ENCODE measurements at places on chromosomes 6 and 20. TPM values are rescaled to one million over a fixed set of nuclear protein-coding genes. Genes with fewer than 3 reads are reported as not detected.
A peak's percentile ranks its signal among the peaks of the same experiment; 100 is the strongest.

GRCh38 chr6:139863346-139863745 is 488.9 kb upstream of the CITED2 start:
- H3K4me1 ChIP-seq = no peaks in the 10 kb centered on the region
- H3K4me3 ChIP-seq = no peak overlapping the region
- no peak for DNase-seq
- no peaks in the 10 kb centered on the region for H3K27me3 ChIP-seq
- no peaks in the 10 kb centered on the region for H3K36me3 ChIP-seq

GRCh38 chr6:137863091-137863797 is 3.8 kb upstream of the TNFAIP3 start:
- H3K4me1 ChIP-seq = no peaks in the 10 kb centered on the region
- no peak overlapping the region for H3K27ac ChIP-seq
- H3K27me3 ChIP-seq = no peaks in the 10 kb centered on the region
- DNase-seq = no peak
- H3K4me3 ChIP-seq = no peak overlapping the region

DNA sequence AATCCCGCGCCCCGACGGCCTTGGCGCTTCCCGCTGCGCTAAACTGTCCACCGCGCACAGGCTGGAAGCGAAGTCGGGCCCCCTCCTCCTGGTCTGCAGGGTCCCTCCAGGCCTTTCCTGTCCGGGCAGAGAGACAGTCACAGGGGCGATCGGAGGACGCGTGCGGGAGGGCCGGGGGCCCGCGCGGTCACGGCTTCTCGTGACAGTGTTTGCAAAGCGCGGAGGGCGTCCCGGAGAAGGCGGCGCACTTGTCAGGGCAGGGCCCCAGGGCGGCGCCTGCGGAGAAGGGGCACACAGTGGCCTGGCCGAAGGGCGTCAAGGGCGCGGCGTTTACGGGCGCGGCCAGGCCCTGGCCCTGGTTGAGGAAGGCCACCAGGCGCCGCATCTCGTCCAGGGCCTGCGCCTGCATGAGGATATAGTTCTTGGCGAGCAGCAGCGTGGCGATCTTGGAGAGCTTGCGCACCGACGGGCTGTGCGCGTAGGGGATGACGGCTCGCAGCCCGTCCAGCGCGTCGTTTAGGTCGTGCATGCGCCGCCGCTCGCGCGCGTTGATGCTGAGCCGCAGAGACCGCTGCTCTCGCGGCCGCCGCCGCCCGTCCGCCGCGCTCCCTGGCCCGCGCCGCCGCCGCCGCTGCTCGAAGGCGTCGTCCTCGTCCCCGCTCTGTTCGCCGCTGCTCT is 763 bp downstream of the BHLHE23 start:
- no peak overlapping the region for H3K4me3 ChIP-seq
- H3K27me3 ChIP-seq = peaks cover 90% of the 10 kb centered on the region
- no peaks in the 10 kb centered on the region for H3K36me3 ChIP-seq
- DNase-seq = no peak

GRCh38 chr6:158837684-158838625 is 18.8 kb upstream of the EZR start:
- DNase-seq = peak; percentile 85
- no peaks in the 10 kb centered on the region for H3K4me1 ChIP-seq
- peak overlapping the region; percentile 7 for H3K4me3 ChIP-seq
- H3K27me3 ChIP-seq = no peaks in the 10 kb centered on the region
- H3K36me3 ChIP-seq = no peaks in the 10 kb centered on the region
- peak overlapping the region; percentile 81 for H3K27ac ChIP-seq

DNA sequence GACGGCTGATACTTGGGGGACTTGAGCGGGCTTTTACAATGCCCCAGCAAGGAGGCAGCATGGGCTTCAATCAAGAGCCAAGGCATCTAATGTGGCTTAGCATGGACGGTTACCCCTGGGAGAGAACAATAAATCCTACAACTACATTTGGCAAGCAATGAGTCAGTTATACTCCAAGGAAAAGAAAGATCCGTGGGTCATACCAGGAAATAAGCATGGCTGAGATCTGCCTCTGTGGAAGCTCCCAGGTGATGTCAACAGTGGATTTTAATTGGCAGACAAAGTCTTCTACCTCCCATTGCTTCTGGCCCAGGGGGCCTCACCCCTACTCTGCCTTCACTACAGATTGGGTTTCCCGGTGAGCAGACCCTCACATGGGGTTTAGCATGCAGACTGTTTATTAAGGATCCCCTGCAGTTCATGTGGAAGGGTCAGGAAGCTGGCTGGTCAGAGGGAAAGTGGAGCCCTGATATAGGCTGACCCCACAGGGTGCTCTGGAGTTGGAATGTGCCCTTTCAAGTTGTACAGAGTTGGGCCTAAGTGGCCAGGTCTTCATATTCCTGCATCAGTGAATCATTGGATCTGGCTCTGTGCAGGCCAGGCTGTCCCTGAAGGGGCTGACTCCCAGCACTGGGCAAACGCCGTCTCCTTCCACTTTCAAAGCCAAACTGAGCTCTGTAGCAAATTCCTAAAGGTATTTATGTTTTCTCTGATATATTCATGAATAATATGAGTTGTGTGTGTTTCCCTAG is 91.3 kb upstream of the GGTLC1 start:
- no peak overlapping the region for H3K4me3 ChIP-seq
- H3K4me1 ChIP-seq = no peaks in the 10 kb centered on the region
- DNase-seq = no peak
- no peak overlapping the region for H3K27ac ChIP-seq
- no peaks in the 10 kb centered on the region for H3K36me3 ChIP-seq

GRCh38 chr6:37258405-37259105 is 611 bp upstream of the TMEM217 start:
- H3K36me3 ChIP-seq = no peaks in the 10 kb centered on the region
- no peaks in the 10 kb centered on the region for H3K27me3 ChIP-seq
- no peak for DNase-seq
- peak overlapping the region; percentile 91 for H3K27ac ChIP-seq

DNA sequence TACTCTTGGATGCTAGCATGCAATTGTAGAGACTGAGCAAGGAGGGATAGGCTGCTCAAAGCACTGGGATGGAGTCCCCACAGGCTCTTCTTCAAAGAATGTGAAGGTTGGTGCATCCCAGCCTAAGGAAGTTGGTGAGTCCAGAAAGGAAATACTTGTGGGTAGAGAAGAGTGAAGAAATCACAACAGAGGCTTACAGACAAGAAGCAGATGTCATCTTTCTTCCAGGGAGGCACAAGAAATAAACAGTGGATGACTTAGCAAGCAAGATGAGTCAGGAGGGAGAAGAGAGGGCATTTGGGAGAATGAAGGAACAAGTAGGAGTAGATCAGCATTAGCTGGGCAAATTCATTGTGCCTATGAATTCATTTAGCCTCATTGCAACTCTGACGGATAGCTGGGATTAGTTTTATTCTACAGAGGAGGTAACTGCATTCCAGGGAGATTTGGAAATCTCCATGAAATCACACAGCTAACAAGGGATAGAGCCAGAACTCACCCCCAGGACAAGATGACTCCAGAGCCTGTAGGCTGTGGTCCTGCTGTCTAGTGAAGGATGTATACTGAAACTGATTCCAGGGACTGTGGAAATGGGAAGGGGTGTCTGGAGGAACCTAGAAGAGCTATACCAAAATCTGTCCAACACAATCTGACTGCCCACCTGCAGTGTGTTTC is 125.8 kb upstream of the SPTLC3 start:
- no peaks in the 10 kb centered on the region for H3K4me1 ChIP-seq
- H3K27ac ChIP-seq = no peak overlapping the region
- no peaks in the 10 kb centered on the region for H3K36me3 ChIP-seq
- no peak overlapping the region for H3K4me3 ChIP-seq
- DNase-seq = no peak
- no peaks in the 10 kb centered on the region for H3K27me3 ChIP-seq

DNA sequence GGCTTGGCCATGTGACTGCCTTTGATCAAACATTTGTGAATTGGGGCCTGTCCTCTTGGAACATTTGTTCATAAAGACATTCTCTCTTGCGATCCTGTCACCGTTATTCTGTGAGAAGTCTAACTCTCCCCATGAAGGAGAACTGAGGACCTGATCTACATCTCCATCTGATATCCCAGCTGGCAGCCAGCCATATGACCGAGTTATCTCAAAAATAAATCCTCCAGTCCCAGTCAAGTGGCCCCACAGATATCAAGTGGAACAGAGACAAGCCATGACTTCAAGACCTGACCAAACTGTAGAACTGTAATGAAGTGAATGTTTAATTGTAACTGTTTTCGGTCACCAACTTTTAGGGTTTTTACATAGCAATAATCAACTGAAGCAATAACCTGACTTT is 25.7 kb downstream of the SNX3 start:
- no peak overlapping the region for H3K4me3 ChIP-seq
- no peaks in the 10 kb centered on the region for H3K36me3 ChIP-seq
- no peaks in the 10 kb centered on the region for H3K4me1 ChIP-seq

DNA sequence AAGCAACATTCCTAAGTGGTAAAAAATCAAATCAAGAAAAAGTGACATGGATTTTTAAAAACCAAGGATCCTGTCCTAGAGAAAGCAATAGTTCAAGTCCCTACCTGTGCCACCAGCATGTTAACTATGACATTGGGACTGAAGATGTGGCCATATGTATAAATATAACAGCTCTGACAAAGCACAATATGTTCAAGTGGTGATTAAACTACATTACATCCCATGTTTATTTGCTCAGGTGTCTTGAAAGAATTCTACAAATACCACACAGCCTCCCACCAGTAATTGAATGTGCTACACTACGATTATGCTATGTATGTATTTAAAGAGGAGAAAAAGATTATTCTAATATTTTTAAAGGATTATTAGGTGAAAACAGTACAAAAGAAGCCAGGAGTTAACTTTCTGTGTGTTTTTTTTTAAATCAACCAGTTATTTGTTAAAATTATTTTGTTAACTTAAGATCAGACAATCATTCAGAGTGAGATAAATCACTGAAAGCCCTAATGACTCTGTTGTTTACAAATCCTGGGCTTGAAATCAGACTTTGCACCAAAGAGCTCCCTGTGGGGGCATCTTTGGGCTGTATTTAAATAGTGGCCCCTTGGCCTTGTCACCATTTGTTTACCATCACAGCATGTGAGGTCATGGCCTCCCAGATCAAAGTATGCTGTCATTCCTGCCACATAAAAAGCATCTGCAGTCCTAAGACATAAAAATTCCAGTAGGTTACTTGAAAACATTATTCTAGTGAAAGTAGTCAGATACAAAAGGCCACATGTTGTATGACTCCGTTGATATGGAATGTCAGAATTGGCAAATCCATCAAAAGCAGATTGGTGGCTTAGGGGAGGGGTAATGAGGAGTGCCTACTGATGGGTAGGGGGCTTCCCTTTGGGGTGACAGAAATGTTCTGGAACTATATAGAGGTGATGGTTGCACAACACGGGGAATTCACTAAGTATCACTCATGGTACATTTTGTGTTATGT is 17.1 kb downstream of the TTLL2 start:
- peaks cover 4% of the 10 kb centered on the region for H3K27me3 ChIP-seq
- no peak overlapping the region for H3K27ac ChIP-seq
- DNase-seq = no peak
- no peak overlapping the region for H3K4me3 ChIP-seq

- no peak for DNase-seq
- H3K36me3 ChIP-seq = no peaks in the 10 kb centered on the region
- no peak overlapping the region for H3K4me3 ChIP-seq
- H3K27me3 ChIP-seq = no peaks in the 10 kb centered on the region
- no peaks in the 10 kb centered on the region for H3K4me1 ChIP-seq
Measured at GRCh38 chr6:71888756-71889340, 2.5 kb downstream of the RIMS1 start.

DNA sequence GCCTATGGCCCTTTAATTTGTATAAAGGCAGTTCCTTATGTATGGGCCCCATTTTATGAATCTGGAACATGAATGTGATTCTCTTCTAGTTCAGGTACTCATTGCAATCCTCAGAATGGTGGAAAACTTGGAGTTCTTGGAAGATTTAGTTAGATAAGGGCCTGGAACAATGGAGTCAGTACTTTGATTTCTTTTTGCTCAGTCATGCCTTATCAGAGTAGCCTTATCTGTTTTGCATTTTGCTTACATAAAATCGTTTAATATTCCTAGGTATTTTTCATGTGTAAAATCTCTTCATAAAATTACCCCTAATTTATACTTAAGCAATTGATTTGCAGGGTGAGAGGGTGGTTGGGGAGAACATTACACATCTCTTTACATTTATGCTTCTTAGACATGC is 160.6 kb downstream of the JARID2 start:
- no peaks in the 10 kb centered on the region for H3K4me1 ChIP-seq
- H3K27me3 ChIP-seq = no peaks in the 10 kb centered on the region
- H3K27ac ChIP-seq = no peak overlapping the region
- H3K36me3 ChIP-seq = no peaks in the 10 kb centered on the region

- no peaks in the 10 kb centered on the region for H3K27me3 ChIP-seq
- H3K4me1 ChIP-seq = peaks cover 7% of the 10 kb centered on the region
Measured at GRCh38 chr20:50277460-50278376, 87.1 kb downstream of the CEBPB start.

- DNase-seq = no peak
- H3K36me3 ChIP-seq = no peaks in the 10 kb centered on the region
- H3K4me1 ChIP-seq = no peaks in the 10 kb centered on the region
- no peak overlapping the region for H3K27ac ChIP-seq
- no peaks in the 10 kb centered on the region for H3K27me3 ChIP-seq
Measured at GRCh38 chr6:33820784-33821520, 17.1 kb upstream of the MLN start.

Gene ZNF335
- 12.6 TPM for total RNA-seq

Gene FRK
- total RNA-seq = 10.5 TPM

Gene CAP2
- 7.5 TPM for total RNA-seq

Gene EGFL8
- 11.8 TPM for total RNA-seq

Gene AIG1
- 43.0 TPM for total RNA-seq

Gene HLA-DQA2
- total RNA-seq = 0.48 TPM
